ENCODE measurements at places on chromosomes 3 and 15.
A peak's percentile ranks its signal among the peaks of the same experiment; 100 is the strongest.

DNA sequence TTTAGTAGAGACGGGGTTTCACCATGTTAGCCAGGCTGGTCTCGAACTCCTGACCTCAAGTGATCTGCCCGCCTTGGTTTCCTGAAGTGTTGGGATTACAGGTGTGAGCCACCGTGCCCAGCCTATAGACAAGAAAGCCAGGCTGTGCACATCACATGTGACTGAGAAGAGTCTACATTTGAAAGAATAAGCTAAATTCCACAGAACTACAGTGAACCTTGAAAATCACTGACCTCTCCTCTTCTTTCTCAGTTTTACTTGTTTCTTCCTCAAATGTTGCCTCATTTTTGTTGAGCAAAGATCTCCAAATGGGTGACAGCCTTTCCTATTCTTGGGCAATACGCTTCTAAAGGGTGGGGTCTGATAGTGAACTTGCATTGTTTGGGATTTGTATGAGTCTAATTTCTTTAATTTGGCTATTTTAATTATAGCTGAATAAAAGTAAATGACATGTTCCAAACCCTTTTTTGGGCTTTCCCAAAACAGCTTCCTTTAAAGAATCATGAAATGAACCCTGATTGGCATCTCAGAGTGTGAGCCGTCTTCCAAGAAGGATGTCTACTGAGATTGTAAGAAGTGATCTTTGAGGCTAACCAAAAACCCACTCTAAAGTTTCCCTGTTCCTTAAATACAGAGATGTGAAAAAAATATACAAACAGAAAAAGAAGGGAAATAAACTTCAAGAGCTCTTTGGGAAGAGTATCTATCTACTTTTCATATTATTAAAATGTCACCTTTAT is 21.6 kb upstream of the SPTBN5 start:
- no peak for DNase-seq

- no peak for DNase-seq
These were observed 590 bp downstream of the POLG start for GRCh38 chr15:89333959-89334509.

GRCh38 chr15:95296643-95297042 is 1033.9 kb upstream of the NR2F2 start:
- DNase-seq, result no peak

DNA sequence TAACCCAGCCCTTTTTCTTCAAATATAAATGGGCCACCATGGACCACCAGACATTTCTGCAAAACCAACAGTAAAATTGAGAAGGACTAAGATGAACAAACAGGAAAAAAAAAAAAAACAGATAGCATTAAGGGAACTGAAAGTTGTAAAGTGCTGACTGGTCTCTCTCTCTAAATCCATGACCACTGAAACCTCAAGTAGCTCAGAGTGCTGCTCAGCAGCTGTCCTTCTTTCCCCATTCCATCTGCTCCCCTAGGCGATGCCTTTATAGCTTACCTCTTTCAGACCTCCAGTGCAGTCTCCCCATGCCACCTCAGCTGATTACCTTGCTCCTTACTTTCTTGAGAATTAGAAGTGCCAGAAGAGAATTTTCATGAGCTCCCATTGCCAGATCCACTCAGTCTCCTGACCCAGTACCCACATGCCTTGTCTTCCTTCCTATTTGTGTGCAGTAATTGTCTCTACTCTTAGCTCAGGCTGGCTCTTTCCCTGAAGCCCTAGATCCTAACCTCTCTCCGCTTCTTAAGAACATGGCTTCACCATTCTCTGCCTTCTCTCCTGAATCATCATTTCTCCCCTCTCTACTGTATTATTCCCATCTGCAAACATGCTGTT is 23.9 kb upstream of the XIRP1 start:
- no peak for DNase-seq

- DNase-seq, result no peak
These were observed 43.7 kb downstream of the SRPRB start for GRCh38 chr3:133849346-133849745.

GRCh38 chr3:137509354-137510045 is 254.6 kb upstream of the SOX14 start:
- no peak for DNase-seq

DNA sequence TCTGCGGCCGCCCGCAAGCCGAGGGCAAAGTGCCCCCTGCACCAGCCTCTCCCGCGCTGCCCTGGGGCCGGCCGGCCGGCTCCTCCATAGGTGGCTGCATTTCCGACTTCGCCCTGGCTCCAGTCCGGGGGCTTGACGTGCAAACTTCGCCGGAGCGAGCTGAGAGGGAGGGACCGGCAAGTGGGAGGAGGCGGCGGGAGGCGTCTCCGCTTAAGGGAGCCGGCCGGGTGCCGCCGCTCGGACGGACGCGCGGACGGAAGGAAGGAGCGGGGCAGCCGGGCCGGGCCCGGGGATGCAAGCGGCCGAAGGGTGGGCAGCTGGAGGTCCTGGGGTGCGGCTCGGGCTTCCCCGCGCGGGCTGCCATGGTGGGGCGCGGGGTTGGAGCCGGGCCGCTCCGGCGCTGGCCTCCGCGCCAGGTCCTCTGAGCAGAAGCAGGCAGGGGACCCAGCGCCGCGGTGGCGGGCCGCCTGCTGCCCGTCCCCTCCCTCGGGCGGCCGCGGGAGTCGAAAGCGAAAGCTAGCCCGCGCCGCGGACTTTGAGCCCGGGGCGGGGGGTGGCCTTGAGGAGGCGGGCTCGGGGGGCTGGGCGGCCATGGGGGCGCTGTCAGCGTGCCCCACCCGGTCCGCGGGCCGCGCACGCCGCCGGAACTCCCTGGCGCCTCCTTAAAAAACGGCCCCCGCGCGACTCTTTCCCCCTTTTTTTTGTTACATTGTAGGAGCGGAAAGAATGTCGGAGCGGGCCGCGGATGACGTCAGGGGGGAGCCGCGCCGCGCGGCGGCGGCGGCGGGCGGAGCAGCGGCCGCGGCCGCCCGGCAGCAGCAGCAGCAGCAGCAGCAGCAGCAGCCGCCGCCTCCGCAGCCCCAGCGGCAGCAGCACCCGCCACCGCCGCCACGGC is at the start of gene SCAANT1:
TSS of gene SCAANT1 (minus strand) at position 511 of the 895 bp plus-strand sequence.
- DNase-seq, result peak; percentile 94

- DNase-seq, result peak; percentile 88
These were observed at the start of gene SPPL2A for GRCh38 chr15:50765195-50765967. TSS of gene SPPL2A (minus strand) at chr15:50765706. CDS start at chr15:50765533, 173 bp downstream.

DNA sequence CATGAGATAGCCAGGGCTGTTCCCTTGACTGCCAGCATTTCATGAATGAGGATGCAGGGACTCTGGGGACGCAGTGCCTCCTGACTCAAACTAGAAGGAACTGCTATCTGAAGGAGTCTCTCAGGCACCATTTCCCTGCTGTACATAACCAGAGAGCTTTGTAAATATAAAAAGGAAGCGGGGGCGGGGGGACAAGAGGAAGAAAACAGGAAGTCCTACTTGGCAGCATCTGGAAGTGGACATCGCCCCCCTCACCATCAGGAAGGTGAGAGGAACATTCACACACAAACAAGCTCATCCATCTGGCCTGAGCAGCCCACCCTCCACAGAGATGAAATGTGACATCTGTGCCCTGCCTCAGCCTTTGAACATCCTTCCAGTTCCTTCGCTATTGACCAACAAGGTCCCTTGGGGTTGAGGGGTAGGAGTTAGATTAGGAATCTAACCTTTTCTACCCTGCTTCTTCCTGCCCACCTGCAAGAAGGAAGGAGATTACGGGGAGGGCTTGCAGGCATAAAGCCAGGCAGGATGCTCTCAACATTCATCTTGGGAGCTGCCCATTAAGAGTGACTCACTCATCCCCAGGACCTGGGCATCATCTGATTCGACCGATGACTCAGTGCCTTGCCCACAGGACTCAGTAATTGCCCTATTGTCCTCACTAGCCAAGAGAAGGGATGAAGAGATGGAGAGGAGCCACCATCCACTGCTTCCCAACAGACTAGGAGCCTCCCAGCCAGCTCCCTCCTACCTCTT is 31.9 kb downstream of the SH3BP5 start:
- no peak for DNase-seq

- no peak for DNase-seq
These were observed 39.4 kb upstream of the SNRK start for GRCh38 chr3:43246976-43247375.

DNA sequence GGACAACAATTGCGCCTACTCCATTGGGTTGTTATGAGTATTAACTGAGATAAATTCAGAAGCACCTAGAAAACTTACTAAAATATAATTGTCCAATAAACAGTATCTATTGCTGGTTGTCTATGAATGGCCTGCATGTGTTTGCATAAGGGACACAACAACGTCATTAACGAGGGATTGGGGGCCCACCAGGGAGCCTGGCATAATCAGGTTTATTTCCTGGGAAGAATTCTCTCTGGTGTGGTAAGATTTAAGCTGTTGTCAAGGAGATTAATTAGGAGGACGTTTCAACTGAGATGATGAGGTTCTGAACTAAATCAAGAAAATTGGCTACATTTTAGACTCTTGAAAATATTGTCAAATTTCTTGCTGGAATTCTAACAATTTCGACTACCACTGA is 176.1 kb upstream of the CDIN1 start:
- DNase-seq, result no peak

DNA sequence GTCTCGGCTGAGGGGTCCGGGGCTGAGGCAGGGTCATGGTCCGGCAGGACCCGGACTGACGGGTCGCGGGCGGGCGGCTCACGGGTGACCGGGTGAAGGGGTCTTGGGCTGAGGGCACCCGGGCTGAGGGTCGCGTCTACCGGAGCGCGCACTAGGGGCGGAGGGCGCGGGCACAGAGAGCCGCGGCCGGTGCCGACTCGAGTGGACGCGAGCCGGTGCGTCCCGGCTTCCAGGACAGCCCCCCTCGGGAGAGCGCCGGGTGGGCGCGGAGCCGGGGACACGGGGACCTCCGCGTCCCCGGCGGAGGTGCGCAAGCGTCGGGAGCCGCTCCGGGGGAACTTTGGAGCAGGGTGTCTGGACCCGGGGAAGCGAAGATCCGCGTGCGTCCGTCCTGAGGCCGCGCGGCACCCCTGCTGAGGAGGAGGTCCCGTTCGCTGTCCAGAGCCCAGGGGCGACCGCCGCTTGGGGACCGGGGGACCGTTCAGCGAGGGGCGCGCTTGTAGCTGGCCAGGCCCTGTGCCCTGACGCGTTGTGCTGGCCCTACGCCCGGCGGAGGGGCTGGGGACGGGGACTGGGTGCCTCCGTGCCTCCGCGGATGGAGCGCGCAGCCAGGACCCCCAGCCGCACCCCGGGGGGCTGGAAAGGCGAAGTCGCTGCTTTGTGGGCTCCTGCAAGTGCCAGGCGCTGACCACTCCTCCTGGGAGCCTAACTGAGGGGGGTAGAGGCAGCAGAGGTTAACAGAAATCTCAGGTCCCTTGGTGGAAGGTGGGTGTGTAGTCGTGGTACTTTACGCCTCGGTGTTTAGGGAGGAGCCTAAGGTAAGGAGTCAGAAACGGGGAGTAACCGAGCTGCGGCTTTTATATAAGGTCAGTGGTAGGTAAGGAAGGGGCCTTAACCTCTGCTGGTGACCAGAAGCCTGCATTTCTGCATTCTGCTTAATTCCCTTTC is at the start of gene PPARG:
TSS of gene PPARG (plus strand) at position 889 of the 948 bp plus-strand sequence. CDS start 90,642 bp downstream, outside the sequence.
- DNase-seq, result peak; percentile 59

DNA sequence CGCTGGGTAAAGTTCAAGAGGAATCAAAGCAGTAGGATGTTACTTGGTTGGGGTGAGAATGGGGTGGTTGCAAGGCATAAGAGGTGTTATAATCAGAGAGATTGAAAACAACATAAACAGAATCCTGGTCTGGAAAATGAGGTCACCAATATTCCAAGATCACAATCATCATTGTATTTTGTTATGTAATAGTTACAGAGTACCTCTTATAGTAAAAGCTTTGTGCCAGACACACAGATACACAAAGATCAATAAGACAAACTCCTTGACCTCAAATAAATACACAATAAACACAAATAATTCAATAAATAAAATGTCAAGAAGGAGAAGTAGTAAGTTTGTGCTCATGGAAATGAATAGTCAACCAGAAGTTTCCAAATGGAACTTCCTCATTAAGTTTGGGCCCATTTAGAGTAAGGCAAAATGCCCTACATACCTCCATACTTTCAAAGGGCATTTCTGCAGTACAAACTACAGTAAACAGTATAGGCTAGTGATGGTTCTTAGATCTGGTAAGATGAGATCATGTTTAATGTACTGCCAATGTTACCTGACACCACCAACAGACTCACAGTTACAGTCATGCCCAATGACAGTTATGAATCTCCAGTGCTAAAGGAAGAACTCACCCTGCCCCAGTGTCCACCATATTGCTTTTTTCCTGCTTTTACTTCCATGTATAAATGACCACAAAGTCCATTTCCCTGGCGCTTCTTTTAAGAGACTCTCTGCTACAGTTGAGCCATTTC is 93.4 kb downstream of the KCNMB2 start:
- DNase-seq, result no peak

- DNase-seq, result peak; percentile 52
These were observed 593 bp downstream of the TMOD2 start for GRCh38 chr15:51751697-51752683.

- no peak for DNase-seq
These were observed 156.9 kb downstream of the FBLN2 start for GRCh38 chr3:13705702-13706280.

Data from left colon (tissue), 2 donors.